NCI-H82 (cell line): ENCODE measurements at places on chromosomes 3 and 15.

DNA sequence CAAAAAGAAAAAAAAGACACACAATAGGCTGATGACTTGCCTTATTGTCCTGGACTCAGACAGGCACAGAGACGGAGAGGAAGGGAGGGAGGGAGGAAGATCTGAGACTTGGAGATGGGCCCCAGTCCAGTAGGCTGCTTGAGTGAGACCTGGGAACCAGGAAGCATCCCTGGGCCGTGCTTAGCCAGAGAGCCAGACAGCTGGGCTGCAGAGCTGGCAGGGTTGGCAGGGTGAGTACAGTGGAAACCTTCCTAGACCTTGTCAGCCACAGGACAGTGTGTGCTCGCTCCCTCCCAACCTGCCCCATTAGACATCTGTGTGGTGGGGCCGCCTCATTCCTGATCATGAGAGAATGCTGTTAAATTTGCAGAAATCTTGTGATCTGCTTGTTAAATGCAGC, 107.9 kb upstream of the ALDH1A3 start:
- DNase-seq = peak; percentile 59

- no peak for DNase-seq
Measured at GRCh38 chr15:39792025-39792843, 9.6 kb upstream of the FSIP1 start.

DNA sequence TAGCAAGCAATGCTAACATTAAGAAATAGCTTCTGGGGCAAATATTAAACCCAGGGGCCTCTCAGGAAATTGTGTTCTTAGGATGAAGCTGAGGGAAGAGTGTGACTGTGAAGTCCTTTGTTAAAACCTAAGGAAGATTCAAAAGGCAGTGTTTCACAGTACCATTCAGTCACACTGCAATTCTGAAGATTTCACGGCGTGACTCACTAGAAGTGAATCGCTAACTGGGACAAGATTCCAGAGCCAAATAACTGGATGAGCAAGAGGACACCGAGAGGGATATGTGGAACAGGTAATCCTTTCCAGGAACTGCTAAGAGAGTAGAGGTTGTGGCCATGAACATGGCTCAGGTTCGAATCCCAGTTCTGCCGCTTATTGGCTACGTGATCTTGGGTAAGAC, 61.8 kb upstream of the SMAD3 start:
- no peak for DNase-seq

- DNase-seq = no peak
Measured at GRCh38 chr3:45566951-45567411, 27.6 kb upstream of the LIMD1 start.

DNA sequence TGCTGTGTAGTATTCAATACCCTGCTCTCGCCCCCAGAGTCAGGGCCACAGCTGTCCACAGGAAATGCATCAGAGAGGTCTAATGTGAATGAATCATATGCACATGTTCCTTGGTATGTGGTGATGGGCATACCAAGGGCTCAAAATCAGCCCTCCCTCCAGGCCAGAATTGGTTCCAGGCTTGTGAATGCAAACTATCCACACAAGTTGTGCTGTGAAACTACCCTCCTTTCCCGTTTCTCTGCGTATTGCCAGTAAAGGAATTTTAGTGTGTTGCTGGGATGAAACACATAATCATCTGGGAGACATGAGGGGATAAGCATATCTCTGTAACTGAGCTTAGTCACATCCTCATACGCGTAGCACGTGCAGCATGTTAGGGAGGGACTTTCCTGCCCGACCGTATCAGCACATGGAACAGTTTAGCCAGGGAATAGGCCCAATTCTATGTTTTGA, 9.2 kb upstream of the MME start:
- DNase-seq = no peak
